T-helper 22 cell (primary cell): ENCODE measurements at places on chromosomes 2 and 18.

DNA sequence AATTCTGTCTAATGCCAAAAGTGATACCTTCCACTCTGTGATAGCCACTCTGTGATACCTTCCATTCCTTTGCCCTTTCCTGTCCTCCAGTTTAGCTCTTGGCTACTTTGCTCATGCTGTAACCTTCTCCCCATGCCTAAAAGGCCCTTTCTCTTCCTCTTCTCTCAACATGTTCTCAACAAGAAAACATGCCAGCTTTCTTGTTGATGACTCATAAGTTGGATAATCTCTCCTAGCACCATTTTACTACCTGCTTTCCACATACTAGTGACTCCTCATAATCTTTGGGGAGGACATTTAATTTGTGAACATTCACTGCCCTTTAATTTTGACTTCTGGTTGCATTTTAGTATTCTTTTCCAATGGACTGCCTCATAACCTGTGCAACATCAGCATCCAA lies 55.9 kb upstream of the NT5C1B start:
- no peak for DNase-seq

GRCh38 chr2:65396348-65397026 lies 35.9 kb downstream of the SPRED2 start:
- no peak for DNase-seq

DNA sequence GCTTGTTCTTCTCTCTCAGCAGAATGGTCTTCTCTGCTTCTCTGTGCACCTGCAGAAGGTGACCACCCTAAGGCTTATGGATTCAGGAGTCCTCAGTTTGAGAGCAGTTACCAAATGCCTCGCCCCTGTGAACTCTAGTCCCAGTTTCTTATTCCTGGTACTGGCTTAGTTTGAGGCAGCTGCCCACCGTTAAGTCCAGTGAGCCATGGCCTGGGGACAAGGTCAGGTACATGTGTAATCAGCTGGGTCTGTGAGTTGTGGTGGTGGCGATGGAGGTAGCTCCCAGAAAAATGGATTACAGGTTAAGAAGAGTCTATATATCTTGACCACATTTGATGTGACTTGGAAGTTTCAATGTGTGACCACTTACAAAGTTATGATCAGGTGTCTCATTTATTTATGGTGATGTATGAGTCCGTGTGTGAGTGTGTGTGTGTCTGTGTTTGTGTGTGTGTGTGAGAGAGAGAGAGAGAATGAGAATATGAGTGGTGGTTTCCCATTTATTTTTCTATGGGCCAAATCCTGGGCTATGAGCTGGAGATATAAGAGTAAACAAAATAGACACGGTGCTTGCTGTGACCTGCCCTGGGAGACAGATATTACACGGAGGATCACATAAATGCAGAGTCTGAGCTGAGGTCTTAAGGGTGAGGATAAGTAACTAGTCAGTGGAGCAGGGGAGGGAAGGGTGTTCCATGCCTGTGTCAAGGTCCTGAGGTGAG lies 13.0 kb upstream of the IL1RN start:
- DNase-seq = no peak

DNA sequence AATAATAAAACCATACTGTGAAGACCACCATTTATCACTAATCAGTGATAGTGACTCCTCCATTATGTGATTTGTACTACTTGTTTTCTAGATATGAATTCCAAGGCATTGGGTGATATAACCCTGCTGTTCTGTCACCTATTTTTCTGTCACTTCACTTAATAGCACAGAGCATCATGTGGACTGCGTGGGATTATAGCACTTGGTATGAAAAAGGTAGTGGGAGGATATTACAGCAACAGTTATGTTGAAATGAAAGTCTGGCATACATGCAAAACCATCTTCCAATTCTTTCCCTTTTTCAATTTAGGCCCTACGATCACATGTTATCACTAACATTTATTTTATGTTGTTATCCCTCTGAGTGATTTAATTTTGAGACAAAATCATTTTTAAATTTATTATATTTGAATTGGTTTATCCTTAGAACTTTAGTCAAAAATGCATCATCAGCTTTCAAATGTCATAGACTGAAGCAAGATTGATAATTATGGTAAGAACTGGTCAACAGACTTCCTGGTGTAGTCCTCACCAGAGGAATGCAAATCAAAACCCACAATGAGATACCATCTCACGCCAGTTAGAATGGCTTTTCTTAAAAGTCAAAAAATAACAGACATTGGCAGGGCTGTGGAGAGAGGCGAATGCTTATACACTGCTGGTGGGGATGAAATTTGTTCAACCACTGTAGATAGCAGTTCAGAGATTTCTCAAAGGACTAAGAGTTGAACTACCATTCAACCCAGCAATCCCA lies 242.6 kb downstream of the IKZF2 start:
- DNase-seq = no peak

DNA sequence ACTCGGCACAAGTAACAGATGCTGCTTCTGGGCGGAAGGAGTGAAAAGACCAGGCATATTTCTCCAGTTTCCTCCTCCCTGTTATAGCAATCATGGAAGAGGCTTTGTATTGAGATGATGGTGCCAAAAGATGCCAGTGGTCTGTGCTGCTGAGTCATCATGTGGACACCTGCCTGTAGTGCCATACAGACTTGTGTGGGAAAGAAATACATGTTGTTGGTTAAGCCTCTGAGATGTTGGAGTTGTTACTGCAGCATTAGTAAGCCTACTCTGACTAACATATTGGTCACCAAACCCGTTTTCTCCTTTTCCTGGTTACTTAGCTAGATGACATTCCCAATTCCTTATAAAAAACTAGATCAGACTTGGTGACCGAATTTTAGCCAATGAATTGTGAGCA lies 356.9 kb downstream of the ZNF521 start:
- no peak for DNase-seq

DNA sequence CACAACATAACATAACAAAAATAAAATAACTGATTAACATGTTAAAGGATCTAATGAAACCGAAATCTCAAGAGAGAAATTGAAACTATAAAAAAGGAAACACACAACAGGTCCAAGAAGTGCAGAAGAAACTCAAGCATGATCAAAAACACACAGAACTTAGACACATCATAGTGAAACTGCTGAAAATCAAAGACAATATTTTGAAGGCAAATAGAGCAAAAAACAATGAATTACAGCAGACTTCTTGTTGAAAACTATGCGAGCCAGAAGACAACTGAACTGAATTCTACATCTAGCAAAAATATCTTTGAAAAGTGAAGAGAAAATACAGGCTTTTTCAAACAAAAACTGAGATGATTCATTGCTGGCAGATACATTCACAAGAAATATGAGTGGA lies 61.3 kb downstream of the UGP2 start:
- no peak for DNase-seq

GRCh38 chr18:77108001-77108692 lies 24.4 kb downstream of the MBP start:
- no peak for DNase-seq

DNA sequence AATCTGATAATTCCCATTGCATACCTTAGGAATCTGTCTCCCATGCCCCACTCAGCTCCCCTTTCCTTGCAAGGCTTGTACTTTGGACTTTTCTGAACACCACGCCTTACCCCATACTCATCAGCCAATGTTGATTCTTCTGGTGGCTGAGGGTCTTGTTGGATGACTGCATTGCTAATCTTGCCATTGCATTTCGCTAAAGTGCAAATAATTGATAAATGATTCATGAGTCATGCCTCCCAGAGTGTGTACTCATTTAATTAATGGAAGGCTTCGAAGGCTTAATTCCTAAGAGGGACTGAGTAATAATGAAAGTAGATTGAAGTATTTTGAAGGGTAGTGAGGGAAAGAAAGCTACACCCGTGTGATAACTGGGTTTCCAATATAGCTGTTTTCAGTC lies 28.0 kb upstream of the PPP1R1C start:
- no peak for DNase-seq

DNA sequence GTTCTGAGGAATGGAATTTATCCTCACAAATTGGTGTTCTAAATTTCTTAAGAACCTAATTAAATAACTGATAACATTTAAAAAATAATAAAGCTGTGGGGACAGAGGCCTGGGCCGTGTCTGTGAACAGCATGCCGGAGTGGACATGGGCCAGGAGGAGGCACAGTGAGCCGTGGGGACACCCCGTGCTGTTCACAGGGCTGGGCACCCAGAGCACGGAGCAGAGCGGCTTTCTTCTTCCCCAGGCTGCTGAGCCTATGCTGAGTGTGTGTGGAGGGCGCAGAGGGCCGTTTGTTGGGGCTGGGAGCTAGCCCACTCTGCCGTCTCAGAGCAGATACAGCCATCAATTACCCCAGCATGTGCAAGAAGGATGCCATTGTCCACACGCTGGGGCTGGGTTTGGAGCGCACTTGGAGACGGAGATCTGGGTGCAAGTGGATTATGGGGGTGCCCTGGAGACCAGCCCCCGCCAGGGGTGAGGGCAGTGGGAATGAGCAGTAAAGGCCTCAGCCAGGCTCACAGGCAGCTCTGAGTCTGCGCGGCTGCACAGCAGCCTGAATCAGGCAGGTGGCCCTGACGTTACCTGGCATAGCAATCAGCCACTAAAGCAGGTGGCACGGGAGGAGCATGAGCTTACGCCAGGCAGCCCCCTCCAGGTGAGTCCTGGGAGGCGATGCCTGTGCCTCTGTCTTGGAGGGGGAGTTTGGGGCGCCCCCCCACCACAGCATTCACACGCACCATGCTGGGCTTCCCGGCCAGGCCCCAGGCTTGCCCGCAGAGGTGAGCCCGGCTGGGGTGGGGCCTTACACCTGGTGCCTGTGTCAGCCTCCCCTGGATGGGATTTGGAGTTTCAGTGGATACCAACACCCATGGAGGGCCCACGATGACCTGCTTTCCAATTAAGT lies 52.1 kb upstream of the SLC66A3 start:
- no peak for DNase-seq

GRCh38 chr2:48906633-48907032 lies 151.1 kb upstream of the LHCGR start:
- no peak for DNase-seq

GRCh38 chr2:212392043-212392442 lies 146.6 kb downstream of the ERBB4 start:
- no peak for DNase-seq

- DNase-seq = no peak
Measured at GRCh38 chr18:78673516-78674321, 305.9 kb upstream of the SALL3 start.

DNA sequence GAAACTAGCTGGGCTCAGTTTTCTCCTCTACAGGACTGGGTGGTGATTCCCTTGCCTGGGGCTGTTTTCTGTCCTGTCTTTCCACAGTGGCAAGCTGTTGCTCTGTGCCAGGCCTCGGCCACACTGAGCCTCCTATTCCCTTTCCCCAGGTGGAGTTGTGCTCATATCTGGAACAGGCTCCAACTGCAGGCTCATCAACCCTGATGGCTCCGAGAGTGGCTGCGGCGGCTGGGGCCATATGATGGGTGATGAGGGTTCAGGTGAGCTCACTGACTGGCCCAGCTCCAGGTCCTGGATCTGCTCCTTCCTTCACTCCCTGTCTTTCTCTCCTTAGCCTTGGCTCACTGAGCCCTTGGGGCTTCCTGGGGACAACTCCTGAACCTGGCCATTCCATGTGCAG lies 4.0 kb downstream of the NAGK start:
- DNase-seq = no peak

DNA sequence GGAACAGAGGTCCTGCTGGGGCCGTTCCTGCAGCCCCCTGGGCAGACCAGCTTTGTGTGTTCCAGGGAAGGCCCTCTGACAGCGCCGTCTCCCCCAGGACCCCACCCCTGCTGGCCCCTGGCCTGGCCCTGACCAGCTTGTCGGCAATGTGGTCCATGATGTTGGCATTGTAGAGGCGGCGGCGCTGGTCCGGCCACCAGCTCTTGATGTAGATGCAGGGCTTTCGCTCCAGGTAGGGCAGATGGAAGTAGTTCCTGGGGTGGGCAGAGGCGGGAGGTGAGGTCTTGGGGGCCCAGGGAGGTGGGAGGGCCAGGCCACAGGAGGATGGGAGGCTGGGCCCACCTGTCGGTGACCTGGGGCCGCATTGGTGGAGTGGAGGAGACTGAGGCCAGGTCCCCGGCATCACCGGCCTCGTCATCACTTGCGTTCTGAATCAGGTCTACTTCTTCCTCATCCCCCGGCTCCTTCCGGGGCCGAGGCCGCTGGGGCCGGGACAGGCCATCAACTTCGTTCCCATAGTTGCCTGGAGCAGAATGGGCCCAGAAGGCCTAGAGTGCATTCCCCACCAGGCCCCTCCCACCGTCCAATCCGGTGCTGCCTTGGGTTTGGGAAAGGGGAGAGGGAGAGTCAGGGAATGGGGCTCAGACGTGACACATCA lies 1.3 kb upstream of the OTOF start:
- DNase-seq = no peak

- no peak for DNase-seq
Measured at GRCh38 chr2:201194097-201194496, 11.2 kb downstream of the CASP10 start.

GRCh38 chr2:104860451-104860790 lies 6.5 kb downstream of the POU3F3 start:
- DNase-seq = no peak

- no peak for DNase-seq
Measured at GRCh38 chr2:64681479-64681967, 27.8 kb upstream of the SERTAD2 start.

- no peak for DNase-seq
Measured at GRCh38 chr2:240074545-240074944, 21.2 kb upstream of the OR6B3 start.

- no peak for DNase-seq
Measured at GRCh38 chr2:28335666-28336065, 57.0 kb upstream of the FOSL2 start.

DNA sequence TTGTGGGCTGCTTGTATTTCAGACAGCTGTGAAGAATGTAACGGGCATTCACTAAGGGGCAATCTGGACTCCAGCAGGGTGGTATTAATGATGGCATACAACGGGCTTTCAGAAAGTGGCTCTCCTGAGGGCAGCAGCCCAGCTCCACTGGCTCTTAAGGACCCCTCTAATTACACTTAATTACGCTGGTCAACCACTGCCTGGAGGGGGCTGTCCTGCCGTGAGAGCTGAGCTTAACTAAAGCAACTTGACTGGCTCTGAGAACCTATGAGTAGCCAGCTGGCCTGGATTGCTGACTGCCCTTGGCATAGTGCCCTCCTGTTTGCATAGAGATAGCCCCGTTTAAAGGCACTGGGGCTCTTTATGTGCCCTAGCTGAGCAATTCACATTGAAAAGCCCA lies 3.8 kb downstream of the LIPG start:
- DNase-seq = no peak

DNA sequence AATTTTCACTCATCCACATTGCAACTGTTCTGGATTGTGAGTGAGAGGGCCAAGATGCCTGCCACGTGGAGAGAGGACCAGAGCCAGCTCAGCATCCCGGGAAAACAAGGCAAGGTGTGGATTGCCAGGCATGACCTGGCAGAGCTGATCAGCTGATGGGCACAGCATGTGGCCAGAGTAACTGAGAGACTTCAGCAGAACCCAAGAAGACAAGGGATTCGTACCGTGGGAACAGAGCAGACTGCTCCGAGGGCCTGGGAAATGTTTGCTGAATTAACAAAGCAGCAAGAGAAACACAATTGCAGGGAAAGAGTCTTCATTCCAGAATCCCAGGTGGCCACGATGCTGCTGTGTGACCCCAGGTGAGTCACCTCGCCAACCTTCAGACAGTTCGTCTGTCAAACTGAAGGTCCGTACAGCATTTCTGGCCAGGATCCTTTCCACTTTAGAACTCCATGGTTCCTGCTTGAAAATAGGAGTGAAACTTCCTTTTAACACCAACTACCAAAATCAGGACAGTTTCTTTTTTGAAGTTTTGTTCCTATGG lies 26.3 kb upstream of the POMC start:
- no peak for DNase-seq
